GM18507 (cell line): ENCODE measurements at places on chromosomes 13 and 19.

DNA sequence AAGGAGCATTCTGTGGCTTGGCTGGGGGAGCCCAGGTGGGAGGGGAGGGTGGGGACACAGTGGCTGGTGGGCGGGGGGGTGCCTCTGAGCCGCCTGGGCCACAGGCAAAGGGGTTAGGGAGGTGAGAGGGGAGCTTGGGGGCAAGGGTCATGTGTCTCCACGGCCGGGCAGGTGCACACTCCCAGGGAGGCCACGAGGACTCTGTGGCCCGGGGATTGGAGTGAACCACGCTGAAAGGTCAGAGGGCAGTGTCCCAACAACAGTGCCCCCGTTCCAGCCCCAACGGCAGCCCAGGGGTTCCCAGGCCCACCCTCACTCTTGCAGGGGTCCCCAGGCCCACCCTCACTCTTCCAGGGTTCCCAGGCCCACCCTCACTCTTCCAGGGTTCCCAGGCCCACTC lies 9.6 kb downstream of the C2CD4C start:
- no peak for DNase-seq

- no peak for DNase-seq
Measured at GRCh38 chr19:49411681-49412326, 11.4 kb downstream of the PTH2 start.

- DNase-seq = no peak
Measured at GRCh38 chr19:40576151-40576584, 505 bp upstream of the SHKBP1 start.

DNA sequence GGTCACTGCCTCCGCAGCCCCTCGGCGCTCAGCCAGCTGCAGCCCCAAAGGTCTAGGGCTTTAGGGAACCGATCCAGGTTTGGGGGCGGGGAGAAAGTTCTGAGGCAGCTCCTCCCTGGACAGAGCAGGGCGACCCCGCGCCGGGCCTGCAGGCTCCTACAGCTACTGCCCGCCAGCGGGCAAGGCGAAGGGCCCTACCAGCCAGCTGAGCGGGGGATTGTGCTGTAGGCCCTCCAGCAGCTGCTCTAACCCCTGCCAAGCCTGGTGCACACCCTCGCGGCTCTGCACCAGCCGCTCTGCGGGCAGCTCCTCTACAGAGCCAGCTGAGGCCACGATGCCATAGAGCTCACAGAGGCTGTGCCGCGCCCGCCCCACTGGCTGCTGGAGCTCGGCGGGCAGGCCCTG lies 14.0 kb downstream of the PLIN4 start:
- DNase-seq = no peak

DNA sequence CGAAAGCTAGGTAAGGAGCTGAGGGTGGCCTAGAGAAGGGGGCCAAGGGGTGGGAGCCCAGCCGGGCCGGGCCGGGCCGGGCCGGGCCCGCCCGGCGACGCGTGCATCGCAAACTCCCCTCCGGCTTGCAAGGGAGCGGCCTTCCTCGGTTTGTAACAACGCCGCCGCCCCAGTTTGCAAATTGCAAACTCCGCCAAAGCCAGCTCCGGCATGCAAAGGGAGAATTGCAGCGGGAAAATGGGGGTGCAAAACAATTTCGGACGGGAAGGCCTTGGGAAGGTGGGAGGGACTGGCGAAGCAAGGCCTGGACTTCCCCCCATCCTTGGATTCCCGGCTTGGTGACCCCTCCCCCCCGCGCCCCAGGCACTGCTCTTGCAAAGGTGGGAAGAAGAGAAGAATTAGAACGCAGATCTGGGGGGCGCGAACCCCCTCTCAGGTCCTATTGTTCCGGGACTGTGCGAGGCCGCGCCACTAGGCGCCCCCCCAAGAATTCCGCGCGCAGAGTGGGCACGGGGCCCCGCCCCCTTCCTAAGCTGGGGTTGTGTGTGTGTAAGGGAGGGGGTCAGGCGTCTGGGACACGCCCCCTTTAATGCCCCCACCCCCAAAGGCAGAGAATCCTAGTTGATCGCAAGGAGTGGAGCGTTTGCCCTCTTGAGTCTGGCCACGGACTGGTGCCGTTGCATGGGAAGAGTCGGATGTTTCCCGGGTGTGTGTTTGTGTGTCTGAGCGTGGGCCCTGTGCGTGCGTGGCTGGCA lies 926 bp downstream of the PRR12 start:
- DNase-seq = no peak

DNA sequence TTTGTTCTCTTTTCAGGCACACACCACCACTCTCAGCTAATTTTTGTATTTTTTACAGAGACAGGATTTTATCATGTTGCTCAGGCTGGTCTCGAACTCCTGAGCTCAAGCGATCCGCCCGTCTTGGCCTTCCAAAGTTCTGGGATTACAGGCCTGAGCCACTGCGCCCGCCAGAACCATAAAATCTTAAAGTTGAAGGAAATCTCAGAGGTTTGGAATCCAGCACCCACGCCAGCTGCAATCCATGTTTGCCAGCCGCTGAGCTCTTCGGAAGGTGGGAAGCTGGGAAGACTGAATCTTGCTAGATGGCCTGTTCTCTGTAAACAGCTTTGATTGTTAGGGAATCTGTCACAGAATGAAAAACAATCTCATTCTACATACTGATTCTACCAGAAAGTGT lies 38.5 kb downstream of the SPATA13 start:
- DNase-seq = no peak

GRCh38 chr19:5593343-5594255 lies 25.8 kb upstream of the TINCR start:
- DNase-seq = no peak

DNA sequence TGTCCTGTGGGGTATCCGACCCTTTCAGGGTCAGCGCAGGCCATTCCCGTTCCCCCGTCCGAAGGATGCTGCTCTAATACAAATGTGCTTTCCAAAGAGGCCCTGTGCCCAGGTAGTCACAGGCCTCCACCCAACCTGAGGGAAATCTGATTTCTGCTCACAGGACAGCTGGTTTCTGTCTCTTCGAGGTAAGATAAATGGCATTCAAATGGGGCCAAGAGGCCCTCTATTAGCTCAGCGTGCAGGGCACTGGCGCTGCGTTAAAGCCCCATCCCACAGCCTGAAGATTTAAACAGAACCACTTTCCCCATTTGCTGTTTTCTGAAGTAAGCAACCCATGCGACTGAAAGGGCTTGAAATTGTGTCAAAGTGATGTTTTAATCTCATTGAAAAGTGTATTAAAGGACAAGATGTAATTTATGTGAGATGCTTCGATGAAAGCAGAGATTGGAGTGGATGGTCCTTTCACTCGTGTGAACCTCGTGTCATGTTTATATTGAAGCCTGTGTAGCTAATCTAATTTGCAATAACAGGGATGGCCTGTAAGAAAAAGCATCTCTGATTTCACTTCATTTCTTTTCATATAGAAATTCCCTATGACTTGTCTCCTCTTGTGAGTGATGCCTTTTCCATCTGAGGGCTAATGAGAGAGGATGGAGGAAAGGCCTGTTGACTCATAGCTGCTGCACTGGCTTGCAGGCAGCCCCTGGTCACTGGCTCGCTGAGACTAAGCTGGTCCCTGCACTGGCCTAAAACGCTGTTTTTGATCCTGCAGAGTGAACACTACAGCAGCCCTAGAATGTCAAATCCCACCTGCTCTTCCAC lies 7.3 kb upstream of the SOX1 start:
- no peak for DNase-seq

DNA sequence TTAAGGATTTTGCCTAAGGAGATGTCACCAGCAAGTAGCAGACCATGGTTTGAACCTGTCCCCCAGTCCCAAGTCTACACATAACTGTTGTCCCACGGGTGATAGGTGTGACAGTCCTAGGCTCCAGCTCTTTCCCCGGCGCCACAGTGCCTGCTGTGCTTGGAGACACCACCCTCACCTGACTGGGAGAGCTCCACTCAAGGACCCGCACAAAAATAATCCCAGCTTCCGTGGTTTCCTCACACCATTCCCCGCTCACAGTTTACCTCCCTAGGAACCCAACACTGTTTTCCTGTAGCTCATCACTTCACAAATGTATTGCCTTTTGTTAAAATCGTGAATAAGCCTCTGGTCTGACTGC lies 19.8 kb upstream of the RASA3 start:
- DNase-seq = no peak

- DNase-seq = no peak
Measured at GRCh38 chr19:50030225-50030624, 4.4 kb downstream of the ZNF473 start.

DNA sequence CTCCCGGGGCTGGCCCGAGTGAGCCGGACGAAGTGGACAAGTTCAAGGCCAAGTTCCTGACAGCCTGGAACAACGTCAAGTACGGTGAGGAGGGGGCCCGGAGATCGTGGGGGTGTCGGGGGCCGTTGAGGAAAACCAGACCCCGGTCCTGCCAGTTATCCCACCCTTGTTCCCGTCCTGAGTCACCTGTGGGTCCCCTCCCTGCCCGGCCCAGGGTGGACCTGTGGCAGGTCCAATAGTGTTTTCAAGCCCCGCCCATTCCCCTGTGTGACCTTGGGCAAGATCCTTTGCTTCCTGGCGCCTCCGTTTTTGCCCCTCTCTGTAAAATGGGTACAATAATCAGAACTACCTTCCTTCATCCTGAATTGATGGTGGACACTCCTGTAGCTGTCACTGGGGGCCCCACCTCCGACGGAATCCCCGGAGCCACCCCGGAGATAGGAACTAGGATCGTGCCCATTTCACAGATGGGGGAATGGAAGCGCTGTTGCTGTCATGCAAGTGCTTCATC lies 593 bp downstream of the ATG4D start:
- DNase-seq = no peak

DNA sequence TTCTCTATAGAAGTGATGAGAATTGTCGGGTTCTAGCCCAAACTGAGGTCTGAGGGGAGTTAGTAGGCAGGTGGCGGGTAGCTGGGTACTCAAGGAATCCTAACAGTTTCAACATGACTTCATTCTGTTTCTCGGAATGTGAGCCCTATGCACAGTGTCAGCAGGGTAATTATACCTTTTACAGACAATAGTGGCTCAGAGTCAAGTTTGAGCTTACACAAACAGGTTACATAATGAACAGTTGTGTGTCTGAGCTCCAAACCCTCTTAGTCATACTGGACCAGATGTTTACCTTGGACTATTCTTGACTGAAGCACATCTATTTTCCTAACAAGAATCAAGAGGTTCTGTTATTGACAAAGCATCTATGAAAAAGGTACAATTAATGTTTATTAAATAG lies 1066.7 kb upstream of the PCDH20 start:
- DNase-seq = no peak

- DNase-seq = no peak
Measured at GRCh38 chr13:102517959-102518358, 78.8 kb upstream of the TPP2 start.

DNA sequence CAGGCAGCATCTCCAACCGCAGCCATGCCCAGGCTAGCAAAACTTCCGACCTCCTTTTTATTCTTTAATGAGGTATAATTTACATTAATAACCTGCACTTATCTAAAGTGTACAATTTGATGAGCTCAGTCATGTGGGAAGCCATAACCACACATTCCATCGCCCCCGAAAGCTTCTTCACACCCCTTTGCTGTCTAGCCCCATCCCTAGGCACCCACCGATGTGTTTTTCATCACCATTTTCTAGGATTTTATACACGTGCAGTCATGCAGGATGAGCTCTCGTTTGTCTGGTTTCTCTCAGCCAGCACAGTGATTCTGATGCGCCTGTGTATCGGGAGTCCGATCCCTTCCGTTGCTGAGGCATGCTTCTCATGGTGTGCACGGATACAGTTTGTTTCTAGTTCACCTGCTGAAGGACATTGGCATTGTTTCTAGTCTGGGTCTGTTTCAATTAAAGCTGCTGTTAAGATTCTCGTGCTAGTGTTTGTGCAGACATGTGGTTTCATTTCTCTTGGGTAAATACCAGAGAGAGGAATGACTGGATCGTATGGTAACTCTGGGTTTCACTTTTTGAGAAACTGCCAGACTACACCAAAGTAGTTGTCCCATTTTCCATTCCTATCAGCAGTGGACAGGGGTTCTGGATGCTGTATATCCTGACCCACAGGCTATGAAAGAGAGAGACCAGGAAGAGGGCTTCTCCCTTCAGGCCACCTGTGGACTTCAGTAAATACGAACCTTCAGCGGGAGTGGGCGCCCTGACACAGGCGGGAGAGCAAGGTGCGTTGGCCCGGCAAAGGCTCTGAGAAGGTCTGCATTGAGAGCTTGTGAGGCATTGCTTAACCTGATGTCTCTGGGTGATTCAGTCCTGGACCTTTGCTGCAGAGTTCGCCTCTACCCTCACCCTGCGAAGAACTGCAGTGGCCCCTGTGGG lies 4.9 kb downstream of the AP1M1 start:
- DNase-seq = no peak

DNA sequence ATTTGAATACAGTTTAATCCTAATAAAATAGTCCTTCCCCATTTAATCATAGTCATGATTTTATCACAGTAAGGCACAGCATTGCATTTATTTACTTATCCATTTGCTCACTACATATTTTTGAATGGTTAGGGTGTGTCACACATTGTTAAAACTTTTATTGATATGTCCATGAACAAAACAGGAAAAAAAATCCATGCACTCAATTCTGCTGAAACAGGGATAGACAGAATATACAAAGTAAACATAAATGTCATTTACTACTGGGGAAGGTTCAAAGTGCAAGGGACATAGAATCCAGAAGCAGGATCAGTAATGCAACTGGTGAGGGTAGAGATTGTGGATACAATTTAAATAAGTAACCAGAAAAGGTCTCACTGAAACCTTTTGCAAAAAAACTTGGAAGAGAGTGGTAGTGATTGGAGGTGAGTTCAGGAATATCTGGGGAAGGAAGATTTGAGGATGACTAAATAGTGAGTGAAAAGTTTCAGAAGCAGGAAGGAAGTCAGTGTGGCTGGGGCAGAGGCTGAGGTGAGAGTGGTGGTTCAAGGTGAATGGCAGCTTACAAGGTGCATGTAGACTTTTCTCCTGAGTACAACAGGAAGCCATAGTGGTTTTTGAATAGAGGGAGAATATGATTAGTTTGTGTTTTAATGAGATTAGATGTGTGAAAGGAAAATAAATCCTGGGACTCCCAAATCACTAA lies 387.2 kb upstream of the ATXN8OS start:
- no peak for DNase-seq

DNA sequence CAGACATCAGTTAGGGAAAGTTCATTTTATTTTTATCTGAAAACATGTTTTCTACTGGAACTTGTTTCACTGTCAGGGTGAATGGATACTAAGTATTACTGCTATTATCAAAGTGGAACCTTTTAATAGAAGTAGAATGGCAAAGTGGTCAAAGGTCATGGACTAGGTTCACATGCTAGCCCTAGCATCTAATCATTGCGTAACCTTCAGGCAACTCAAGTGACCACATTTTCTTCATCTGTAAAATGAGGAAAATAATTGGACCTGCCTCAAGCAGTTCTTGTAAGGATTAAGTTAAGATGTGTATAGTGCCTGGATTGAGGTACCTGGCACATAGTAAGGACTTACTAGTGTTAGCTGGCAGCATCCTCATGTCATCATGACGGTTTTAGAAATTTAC lies 5.0 kb downstream of the ZFP28 start:
- DNase-seq = no peak
